ENCODE measurements at places on chromosomes 16 and 17.

GRCh38 chr16:50741225-50741780 lies 583 bp upstream of the CYLD start:
- peak; percentile 8 for DNase-seq

GRCh38 chr16:1526608-1527555 lies 6.6 kb upstream of the TMEM204 start:
- no peak for DNase-seq

- peak; percentile 9 for DNase-seq
Observed at GRCh38 chr16:10039220-10040096, 142.8 kb downstream of the GRIN2A start.

- peak; percentile 38 for DNase-seq
Observed at GRCh38 chr16:50323335-50324011, 45.3 kb downstream of the BRD7 start.

- DNase-seq = no peak
Observed at GRCh38 chr16:85220964-85221731, 108.9 kb upstream of the CIBAR2 start.

GRCh38 chr17:32847977-32848376 lies 28.9 kb downstream of the MYO1D start:
- DNase-seq = no peak

- no peak for DNase-seq
Observed at GRCh38 chr17:57677301-57677700, 67.8 kb downstream of the CCDC182 start.

GRCh38 chr17:30961209-30962188 lies 9.3 kb upstream of the RNF135 start:
- peak; percentile 51 for DNase-seq

- DNase-seq = peak; percentile 41
Observed at GRCh38 chr16:63289834-63290460, 1253.7 kb upstream of the CDH8 start.

GRCh38 chr16:85522842-85523601 lies 90.1 kb upstream of the GSE1 start:
- DNase-seq = peak; percentile 82

- DNase-seq = no peak
Observed at GRCh38 chr16:70416748-70417616, 21.9 kb downstream of the ST3GAL2 start.

DNA sequence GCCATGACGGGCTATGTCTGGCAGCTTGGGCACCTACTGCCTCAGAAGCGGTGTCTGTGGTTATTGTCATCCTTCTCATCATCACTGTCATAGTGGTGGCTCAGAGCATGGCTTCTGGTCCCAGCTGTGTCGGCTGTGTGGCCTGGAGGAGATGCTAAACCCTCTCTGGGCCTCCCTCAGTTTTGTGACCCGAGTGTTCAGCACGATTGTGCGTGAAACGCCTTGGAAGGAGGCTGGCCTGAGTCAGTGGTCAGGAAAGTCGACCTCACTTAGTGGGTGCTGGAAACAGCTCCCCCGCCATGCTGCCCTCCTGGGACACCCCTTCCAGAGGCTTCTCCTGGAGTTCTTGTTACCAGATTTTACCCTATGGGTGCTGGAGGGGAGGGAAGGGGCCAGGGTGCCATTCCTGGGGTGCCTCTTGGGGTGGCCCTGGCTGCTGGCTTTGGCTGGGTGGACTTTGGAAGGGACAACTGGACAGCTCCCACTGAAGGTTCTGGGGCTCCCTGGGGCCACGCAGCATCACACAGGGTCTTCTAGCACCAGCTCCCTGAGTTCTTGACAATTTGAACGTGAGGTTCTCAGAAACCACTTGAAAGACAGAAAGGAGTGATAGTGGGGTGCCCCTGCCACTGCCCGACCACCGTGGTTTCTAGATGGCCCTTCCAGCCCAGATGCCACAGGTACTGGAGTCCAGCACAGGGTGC lies 226.5 kb upstream of the GSE1 start:
- DNase-seq = no peak

DNA sequence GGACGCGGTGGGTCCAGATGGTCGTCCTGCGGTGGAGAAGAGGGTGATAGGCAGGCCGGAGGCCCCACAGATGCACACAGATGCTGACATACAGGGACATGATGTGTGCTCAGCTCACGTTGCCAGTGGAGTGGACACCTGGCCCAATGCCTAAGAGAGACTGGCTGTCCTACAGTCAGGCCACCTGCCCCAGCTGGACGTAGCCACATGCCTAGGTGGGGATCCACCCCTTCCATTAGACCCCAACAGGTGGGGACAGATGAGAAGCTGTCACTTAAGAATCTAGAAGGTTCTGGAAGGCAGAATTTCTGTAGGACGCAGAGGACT lies 117.6 kb upstream of the ZNF750 start:
- DNase-seq = no peak

DNA sequence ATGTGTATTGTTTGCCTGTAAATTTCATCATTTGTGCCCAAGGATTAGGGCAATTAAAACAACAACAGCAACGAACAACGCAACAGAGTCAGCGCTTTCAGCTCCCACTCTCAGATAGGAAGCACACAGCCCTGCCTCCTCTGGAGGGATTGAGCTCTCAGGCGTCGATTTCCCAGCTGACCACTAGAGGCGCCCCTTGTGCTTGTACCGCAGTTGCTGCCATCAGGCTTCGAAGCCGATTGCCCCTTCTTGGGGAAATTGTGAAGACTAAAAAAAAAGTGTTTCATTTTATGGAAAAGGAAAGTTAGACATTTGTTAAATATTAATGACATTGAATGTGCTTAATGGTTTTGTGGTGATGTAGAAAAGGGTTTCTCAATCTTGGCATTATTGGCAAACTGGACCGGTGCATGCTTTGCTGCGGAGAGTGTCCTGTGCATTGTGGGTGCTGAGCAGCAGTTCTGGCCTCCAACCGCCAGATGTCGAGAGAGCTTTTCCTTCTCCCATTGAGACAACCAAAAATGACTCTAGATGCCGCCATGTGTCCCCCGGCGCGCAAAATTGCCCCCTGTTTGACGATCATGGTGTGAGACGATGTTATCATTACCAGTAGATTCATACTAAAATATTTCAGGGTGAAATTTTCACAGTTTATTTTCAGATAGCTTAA lies 650.4 kb upstream of the RBFOX1 start:
- DNase-seq = no peak

- peak; percentile 67 for DNase-seq
Observed at GRCh38 chr17:68707031-68707430, 105.9 kb upstream of the FAM20A start.

DNA sequence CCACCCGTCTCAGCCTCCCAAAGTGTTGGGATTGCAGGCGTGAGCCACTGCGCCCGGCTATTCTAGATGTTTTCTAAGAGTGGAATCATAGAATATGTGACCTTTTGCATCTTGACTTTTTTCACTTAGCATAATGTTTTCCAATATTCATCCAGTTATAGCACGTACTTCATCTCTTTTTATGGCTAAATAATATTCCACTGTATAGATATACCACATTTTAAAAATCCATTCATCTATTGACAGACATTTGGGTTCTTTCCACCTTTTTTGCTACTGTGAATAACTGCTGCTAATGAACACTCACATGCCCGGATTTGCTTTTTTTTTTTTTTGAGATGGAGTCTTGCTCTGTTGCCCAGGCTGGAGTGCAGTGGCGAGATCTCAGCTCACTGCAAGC lies 3.2 kb upstream of the EIF5A start:
- DNase-seq = no peak

GRCh38 chr17:46003907-46004748 lies 5.1 kb downstream of the STH start:
- peak; percentile 26 for DNase-seq

- no peak for DNase-seq
Observed at GRCh38 chr16:89366561-89367537, 123.5 kb downstream of the ANKRD11 start.

GRCh38 chr17:81708739-81709185 lies 3.3 kb upstream of the SLC25A10 start:
- no peak for DNase-seq

- DNase-seq = no peak
Observed at GRCh38 chr17:40108970-40109824, 8.8 kb upstream of the NR1D1 start.

GRCh38 chr16:56603589-56603988 lies 4.8 kb upstream of the MT2A start:
- peak; percentile 60 for DNase-seq

- DNase-seq = peak; percentile 37
Observed at GRCh38 chr17:37147301-37147812, 198.6 kb downstream of the AATF start.

- peak; percentile 55 for DNase-seq
Observed at GRCh38 chr16:87635541-87636049, 33.3 kb downstream of the JPH3 start.

DNA sequence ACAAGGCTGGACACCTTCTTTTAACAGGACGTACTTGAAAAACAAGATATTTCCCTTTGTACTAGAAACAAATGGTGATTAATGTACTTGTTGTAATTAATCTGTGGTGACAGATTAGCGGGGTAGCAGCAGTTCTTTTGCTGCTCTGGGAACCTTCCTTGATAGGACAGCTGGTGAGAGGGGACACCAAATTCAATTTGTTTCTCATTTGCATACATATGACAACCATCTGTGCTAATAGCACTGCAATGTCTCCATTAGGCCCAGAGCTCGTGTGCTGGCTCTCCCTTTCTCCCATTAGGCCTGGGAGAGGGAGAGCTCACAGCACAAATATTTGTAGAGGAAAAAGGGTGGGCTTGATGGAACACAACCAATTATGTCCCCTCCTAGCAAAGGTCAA lies 221.0 kb upstream of the HS3ST3A1 start:
- no peak for DNase-seq

- no peak for DNase-seq
Observed at GRCh38 chr17:66829883-66830282, 5.0 kb upstream of the CACNG5 start.

- no peak for DNase-seq
Observed at GRCh38 chr17:39579318-39580081, 28.2 kb downstream of the NEUROD2 start.

- DNase-seq = no peak
Observed at GRCh38 chr17:5380491-5381135, 38.8 kb downstream of the NUP88 start.

DNA sequence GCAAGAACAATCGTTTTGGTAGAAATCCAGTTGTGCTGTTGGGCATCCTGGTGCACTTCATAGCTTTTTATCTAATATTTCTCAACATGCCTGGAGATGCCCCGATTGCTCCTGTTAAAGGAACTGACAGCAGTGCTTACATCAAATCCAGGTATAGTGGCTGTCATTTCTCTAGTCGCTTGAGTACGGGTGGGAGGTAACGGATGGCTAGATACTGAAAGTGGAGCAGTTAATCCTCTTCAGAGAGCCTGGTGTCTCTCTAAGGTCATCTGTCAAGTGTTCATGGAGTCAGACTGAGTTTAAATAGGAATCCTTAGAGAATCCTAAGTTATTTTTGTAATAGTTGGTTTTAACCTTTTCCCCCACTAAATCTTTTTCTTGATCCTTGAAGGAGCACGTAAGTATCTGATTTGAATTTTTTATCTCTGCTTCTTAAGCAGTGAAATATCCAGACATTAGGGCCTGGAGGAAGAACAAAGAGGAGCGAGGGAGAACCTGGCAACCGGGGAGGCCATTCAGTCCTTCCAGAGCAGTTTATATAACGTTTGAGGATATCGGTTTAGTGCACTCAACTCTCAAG lies 37.2 kb downstream of the MFSD11 start:
- no peak for DNase-seq

GRCh38 chr17:65122836-65123756 lies 14.1 kb upstream of the RGS9 start:
- DNase-seq = peak; percentile 93

DNA sequence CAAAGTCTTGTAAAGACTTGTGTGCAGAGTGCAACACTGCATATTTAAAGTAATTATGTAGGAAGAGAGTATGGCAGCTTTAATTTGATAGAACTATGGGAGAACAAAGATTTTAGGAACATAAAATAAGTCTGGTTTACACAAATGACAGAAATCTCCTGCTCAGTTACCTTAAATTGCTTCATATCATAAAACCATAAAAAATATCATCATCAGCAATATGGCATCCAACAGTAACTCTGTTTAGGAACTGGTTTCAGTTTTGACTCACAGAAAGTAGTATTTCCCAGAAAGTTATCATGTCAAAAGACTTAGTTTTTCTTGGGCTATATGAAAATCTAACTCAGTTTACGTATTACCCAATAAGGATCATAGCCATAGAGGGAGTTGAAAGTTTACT lies 292.1 kb upstream of the PMFBP1 start:
- DNase-seq = no peak

GRCh38 chr16:57529391-57530103 lies 6.8 kb downstream of the CCDC102A start:
- DNase-seq = no peak

DNA sequence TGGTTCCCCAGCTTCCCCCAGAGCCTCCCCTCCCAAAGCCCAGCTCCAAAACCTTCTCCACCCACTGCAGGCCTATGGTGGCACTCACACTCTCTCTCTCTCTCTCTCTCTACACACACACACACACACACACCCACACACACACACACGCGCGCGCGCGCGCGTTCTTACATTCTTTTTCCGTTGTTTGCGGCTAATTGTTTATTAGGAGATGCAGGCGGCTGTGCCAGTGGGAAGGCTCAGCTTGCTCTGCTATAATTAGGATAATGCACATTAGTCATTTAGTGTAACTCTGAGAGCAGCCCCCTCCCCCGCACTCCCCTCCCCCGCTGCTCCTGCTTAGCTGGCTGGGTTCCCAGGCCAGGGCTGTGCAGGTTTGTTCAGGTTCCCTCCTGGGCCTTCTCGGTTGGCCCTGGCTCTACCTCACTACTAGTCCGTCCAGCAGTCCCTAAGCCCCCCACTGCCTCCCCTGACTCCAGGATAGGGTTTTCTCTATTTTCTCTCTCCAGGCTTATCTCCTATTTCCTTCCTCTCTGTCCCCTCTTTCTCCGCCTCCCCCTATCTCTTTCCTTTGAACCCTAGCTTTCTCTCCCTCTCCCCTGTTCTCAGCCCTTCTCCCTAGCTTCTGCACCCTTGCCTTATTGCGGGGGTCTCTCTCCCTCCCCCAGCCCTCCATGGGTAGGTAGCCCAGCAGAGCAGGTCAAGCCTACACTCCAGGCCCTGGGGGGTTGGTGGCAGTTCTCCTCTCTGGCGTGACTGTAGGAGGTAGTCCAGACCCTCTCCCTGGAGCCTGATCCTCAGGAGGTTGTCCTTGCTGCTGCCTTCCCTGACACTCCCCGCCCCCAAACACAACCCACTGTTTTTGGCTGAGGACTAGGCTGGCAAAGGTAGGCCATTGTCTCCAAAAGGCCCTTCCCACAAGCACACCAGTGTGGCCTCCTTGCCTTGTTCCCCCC lies 34.0 kb downstream of the TMEM132E start:
- no peak for DNase-seq

- DNase-seq = no peak
Observed at GRCh38 chr17:4958102-4958501, 7.2 kb downstream of the ENO3 start.

GRCh38 chr17:33910200-33910857 lies 344.8 kb upstream of the CCL2 start:
- DNase-seq = no peak

GRCh38 chr16:28158136-28158535 lies 53.6 kb downstream of the XPO6 start:
- DNase-seq = no peak

- no peak for DNase-seq
Observed at GRCh38 chr16:718922-719321, 2.0 kb upstream of the ANTKMT start.

GRCh38 chr17:72380120-72380519 lies 259.3 kb downstream of the SOX9 start:
- DNase-seq = no peak
